Adipocyte (in vitro differentiated cells): ENCODE measurements at places on chromosomes 16 and 17.

DNA sequence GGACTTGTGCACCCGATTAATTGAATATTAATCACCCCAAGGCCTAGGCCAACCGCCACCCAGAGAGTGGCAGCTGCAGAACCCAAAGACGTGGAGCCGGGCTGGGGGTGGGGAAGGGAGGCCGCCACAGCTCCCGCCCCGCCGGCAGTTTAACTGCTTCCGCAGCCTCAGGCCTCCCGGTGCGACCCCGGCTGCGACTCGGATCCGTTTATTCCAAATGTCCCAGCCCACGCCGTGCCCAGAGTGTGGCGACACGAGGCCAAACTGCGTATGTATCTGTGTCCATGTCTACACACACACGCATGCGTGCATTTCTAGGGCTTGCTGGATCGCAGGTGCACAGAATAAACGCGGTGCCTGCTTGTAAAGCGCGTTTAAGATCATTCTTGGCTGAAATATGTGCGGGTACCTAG, 802 bp upstream of the TOB1 start:
- peak; percentile 78 for DNase-seq

GRCh38 chr16:30927789-30928378, 4.5 kb downstream of the FBXL19 start:
- DNase-seq = peak; percentile 38

- DNase-seq = no peak
Measured at GRCh38 chr16:77970371-77970770, 52.0 kb upstream of the CLEC3A start.

GRCh38 chr16:54921206-54921824, 9.3 kb upstream of the IRX5 start:
- DNase-seq = peak; percentile 13

GRCh38 chr17:75308732-75309629, 19.7 kb upstream of the SLC25A19 start:
- no peak for DNase-seq
